Endothelial cell (in vitro differentiated cells): ENCODE measurements at places on chromosomes 11 and 22. TPM values are rescaled to one million over a fixed set of nuclear protein-coding genes. Genes with fewer than 3 reads are reported as not detected.

Gene SAC3D1
- 4.8 TPM for total RNA-seq

Gene APOBEC3C
- 10.9 TPM for total RNA-seq

DNA sequence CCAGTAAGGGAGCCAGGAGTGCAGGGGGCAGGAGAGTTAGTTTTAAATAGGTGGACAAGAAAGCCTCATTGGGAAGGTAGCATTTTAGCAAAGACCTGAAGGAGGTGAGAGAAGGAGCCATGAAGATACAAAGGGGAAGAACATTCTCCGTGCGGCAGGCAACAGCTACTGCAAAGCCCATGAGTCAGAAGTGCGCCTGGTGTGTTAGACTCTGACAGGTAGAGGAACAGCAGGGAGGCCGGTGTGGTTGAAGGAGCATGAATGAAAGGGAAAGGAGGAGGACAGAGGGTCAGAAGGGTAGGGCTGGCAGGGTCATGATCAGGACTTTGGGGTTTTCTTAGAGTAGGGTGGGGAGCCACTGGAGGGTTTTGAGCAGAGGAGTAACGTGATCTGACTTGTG lies 34.5 kb upstream of the PAMR1 start:
- no peak overlapping the region for H3K4me3 ChIP-seq
- H3K4me1 ChIP-seq, result peaks cover 7% of the 10 kb centered on the region
- H3K27ac ChIP-seq, result no peak overlapping the region
- no peak for DNase-seq
- H3K36me3 ChIP-seq, result no peaks in the 10 kb centered on the region

- H3K27me3 ChIP-seq, result peaks cover 9% of the 10 kb centered on the region
- H3K4me3 ChIP-seq, result peak within 1 kb of the TSS; percentile 96
- peak; percentile 88 for DNase-seq
- H3K36me3 ChIP-seq, result peaks cover 6% of the 10 kb centered on the region
- H3K4me1 ChIP-seq, result peaks cover 13% of the 10 kb centered on the region
These were observed at the start of gene BCL2L13 for GRCh38 chr22:17638432-17639246. BCL2L13 (plus strand) TSS chr22:17638757; CDS start chr22:17655712, 16,955 bp downstream.

DNA sequence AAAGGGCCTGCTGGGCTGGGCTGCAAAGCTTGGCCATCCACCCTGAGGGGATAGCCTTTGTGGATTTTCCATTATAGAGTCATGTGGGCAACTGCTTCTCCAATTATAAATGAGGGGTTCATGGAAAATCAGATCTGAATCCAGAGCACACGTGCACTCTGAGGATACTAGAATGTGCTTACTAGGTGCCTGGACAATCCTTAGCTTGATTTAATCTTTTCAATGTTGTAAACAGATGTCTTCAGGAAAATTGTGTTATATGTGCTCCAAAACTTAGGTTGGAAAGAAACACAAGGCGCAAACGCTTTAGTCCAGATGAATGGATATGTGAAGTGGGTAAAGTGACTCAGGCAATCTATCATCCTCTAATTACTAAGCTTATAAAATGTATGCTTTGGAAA lies 92.0 kb downstream of the SLC17A6 start:
- no peak overlapping the region for H3K27ac ChIP-seq
- H3K4me3 ChIP-seq, result no peak overlapping the region
- no peak for DNase-seq
- H3K36me3 ChIP-seq, result no peaks in the 10 kb centered on the region
- H3K4me1 ChIP-seq, result peaks cover 6% of the 10 kb centered on the region

GRCh38 chr22:18031695-18032454 lies 7.5 kb upstream of the MICAL3 start:
- no peak overlapping the region for H3K27ac ChIP-seq
- no peaks in the 10 kb centered on the region for H3K36me3 ChIP-seq
- no peak for DNase-seq
- peaks cover 2% of the 10 kb centered on the region for H3K27me3 ChIP-seq
- no peak overlapping the region for H3K4me3 ChIP-seq
